ENCODE measurements at places on chromosomes 4 and X.

- no peak for DNase-seq
Observed at GRCh38 chr4:71009086-71009485, 15.6 kb downstream of the DCK start.

GRCh38 chrX:154751669-154752271 lies 893 bp upstream of the GAB3 start:
- DNase-seq = no peak

DNA sequence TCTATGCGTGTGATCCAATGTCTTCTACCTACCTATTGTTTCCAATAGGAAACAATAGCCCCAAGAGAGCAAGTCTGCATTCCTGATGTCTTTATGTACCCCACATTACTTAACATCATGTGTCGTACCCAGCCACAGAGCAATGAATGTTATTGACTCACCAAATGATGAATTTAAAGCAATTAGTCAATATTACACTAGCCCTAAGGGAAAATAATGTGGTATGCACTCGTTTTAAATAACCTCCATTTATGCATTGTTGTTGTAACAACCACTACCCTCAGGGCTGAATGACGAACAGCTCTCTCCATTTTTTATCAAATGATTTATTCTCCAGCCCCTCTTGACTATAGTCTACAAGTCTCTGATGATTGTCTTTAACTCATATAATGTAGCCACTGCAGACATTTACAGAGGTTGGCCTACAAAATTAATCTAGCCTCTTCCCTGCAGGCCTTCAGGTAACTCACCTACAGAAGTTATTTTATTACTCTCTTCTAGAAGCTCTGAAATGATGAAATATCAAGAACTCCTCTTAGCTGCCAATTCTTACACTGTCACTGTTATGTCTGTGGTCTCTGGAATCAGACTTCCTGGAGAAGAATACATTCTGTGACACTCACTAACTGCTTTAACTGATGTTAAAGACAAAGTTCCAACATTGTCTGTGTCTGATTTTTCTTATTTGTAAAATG lies 601.7 kb upstream of the GRIA3 start:
- DNase-seq = no peak

DNA sequence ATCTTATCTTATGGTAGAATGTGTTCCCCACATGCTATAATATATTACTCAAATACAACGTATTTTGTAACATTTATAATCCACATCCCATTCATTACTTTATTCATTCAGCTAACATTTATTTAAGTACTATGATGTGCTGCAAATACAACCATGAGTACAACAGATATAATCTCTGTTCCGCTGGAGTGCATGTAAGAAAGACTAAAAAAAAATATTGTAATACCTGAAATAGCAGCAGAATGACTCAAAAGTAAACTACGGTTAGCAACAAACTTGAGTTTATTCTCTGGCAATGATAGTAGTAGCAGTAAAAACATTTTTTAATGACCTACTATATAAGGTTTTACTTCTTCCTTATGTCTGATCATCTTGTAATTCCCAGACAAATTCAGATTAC lies 1776.3 kb downstream of the STIM2 start:
- DNase-seq = no peak

- DNase-seq = no peak
Observed at GRCh38 chr4:20368926-20369325, 117.2 kb downstream of the SLIT2 start.

DNA sequence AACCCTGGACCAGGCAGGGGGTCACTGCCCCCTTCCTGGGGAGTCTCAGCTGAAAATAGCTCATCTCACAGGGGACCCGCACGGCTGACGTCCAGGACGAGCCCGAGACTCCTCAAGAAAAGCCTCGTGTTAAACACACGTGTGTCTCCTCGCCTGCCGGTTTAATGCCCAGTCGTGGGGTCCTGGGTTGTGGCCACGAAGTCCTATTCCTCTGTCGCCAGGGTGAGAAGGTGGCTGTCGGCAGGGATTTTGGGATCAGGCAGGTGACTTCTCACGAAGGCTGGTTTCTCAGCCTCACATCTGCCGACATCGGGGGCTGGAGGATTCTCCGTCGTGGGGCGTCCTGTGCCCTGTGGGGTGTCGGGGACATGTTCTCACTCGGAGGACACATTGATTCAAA lies 44.3 kb upstream of the PPP2R3B start:
- no peak for DNase-seq

- no peak for DNase-seq
Observed at GRCh38 chrX:55342533-55343501, 78.1 kb upstream of the PAGE3 start.

DNA sequence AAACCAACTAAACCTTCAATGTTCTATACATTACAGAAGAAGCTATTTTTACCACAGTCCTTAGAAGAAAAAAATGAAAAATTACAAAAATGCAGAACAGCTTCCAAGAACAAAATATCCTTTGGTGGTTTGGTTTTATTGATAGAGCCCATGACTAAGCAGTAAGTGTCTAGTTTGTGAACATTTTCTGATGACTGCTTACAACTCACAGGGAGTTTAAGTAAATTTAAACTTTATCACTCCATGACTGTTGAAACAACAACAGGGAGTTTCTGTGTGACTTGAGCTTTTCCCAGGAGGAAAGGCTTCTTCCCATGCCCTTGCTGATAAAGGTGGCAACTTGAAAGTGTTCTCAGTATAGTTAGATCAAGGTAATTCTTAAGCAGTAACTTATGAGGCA lies 2.9 kb downstream of the PF4 start:
- DNase-seq = no peak

GRCh38 chr4:2396781-2397368 lies 21.6 kb downstream of the ZFYVE28 start:
- DNase-seq = no peak

DNA sequence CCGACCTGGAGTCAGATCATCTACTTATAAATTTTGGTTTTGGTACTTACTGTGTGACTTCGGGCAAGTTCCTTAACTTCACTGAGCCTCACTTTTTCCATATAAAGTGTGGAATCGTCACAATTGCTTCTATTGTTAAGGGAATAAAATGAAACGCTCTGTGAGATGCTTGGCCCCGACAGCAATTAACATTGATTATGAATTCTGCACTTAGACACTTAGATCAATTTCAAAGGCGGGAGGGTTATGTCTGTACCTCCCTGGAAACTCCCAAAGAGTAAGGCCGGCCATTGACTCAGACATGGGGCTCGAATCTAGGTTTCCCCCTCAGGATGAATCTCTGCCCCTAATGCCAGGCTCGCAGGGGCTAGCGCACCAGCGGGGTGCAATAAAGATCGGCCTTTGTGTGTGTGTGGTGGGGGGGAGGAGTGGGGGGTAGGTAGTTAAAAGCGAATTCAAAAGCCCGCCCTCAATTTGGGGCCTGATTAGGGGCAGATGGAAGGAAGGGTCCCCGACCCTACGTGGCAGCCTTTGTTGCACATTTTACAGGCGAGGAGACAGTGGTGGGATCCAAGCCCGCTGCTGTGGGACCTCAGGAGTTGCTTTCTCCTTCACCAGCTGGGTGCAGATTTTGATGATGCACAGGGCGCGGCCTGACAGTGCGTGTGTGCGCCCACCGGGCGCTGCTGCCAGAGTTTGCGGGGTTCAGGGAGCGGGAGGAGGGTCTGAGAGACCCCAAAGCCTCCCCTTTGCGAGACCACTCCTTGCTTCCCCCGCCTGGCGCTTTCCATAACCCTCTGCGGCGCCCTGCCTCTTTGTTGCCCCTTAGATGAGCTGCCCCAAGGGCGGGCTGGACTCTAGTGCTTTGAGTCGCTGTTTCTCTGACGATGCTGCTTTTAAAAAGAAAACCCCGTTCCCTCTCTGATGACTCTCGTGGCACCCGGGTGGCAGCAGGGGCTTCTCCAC lies 9.6 kb downstream of the MSX1 start:
- no peak for DNase-seq

DNA sequence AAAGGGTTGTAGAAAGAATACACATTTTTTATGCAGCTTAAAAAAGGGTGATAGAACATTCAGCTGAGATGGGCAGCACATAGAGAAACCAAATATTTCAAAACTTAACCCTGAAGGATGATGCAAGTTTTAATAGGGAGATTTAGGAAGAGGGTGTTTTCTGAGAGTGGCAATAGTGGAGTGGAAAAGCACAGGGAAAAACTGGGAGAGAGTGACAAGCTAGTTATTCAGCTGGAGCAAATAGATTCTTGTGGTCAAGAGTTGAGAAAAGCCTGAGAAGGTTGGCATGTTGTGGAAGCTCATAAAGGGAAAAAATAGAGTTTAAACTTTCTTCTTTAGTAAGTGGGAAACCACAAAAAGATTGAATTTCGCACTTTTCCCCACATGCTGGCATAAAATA lies 359.6 kb upstream of the PITX2 start:
- DNase-seq = no peak

DNA sequence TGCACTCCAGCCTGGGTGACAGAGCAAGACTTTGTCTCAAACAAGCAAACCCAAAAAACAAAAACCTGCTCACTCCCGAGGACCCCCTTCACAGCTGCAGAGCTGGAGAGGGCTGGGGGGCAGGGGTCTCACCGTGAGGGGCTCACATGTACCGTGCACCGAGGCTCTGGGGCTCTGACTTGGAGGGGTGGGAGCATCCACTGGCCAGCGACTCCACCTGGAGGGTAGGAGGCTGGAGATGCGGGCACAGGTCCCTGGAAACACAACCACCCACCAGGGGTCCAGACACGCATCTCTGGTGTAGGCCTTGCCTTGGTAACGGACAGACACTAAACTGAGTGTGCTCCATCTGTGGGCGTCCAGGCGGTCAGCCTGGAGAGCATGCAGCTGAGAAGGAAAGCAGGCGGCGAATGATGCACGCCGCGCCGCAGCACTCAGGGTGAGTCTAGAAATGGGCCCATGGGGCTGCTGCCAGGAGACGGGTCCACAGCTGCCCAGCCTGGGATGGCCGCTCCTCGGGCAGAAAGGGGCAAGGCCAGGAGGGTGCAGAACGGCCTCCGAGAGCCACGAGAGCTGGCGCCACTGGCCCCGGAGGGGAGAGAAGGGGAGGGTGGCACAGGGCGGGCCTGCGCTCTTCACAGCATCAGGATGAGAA lies 26.1 kb downstream of the PPP2R3B start:
- DNase-seq = no peak

DNA sequence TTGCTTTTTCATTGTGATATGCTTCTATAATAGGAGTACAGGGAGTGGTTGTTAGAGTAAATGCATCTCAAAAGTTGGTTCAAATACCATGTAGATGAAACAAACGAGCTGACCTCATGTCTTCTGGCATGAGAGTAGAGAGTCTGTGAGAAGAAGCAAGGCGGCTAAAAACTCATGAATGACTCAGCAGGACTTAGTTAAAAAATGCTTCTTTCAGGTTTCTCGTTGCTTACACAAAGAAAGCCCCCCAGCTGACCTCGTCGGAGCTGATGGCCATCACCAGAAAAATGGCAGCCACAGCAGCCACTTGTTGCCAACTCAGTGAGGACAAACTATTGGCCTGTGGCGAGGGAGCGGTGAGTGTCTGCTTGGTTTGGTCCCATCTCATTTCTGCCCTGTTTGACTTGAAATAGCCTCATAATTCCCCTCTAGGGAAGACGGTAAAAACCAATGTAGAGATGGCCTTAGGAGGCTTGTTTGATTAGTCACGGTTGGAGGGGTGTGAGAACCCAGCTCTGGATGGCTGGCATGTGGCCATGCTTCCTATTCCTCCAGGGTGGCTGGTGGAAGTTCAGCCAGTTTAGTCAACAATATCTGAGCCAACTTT lies 14.5 kb downstream of the AFP start:
- no peak for DNase-seq
